Mucosa of gallbladder (tissue), 1 donor: ENCODE measurements at places on chromosomes 6 and 20.
A peak's percentile ranks its signal among the peaks of the same experiment; 100 is the strongest.

DNA sequence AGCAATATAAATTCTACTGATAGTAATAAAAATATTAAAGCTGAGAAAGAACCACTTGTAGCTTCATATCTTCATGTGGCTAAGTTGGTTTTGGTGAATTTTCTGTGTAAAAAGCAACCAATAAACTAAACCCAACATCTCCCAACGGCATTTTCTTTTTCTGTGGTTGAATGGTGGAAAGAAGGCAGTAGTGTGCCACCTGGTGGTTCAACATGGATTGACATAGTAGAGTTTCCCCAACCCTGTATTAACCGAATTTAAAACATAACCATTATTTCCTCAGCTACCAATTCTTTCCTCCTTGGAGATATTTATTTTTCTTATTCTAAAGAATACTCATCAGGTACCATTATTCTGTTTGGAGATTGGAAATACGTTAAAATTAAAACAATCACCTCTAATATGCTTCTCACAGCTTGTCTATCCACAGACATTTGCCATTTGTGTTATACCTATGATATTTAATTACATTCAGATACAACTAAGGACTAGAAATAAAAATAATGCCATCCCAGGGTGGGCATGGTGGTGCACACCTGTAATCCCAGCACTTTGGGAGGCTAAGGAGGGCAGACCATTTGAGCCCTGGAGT lies 117.1 kb upstream of the EEF1E1 start:
- DNase-seq: peak; percentile 58

DNA sequence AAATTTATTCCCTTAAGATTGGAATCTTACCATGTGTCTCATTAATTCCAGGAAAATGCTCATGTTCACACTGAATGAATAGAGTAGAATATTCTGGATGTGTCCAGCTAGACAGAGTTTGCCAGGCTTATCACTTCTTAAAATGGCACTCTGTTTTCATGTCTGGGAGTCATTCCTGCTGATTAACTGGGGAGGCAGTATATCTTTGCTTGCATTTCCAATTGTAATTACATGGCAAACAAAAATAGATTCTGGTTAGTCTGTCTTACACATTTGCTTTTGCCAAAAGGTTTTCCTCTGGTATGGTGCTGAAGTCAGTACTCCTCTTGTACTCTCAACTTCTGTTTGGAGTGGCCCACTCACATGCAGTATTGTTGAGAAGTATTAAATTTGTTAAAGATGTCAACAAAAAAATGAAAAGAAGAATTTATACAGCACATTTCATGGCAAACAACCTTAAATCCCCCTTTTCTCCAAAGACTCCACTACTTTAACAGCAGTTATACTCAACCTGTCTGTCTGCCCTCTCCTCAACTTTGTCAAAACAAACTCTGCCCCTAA lies 70.2 kb downstream of the TENT5A start:
- DNase-seq: no peak

DNA sequence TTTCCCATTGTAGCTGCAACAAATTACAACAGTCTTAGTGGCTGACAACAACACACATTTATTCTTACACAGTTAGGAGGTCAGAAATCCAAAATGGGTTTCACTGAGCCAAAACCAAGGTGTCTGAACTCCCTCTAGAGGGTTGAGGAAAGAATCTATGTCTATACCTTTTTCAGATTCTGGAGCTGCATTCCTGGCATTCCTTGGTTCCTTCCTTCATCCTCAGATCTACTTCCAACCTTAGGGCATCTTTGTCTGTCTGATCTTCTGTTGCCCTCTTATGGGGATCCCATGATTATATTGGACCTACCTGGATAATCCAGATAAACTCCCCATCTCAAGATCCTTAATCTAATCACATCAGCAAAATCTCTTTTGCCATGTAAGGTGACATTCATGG lies 540.9 kb upstream of the MAP3K7 start:
- no peak for DNase-seq

DNA sequence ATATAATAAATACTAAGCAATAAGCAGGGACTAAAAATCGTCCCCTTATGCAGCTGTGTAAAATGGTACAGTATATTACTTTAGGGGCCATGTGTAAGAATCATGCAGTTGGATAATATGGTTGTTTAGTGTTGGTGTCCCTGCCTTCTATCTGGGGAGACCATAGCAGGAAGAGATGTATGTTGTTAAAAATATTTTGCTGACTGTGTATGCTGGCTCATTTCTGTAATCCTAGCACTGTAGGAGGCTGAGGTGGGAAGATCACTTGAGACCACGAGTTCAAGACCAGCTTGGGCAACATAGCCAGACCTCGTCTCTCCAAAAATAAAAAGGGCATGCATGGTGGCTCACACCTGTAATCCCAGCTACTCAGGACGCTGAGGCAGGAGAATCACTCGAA lies 5.6 kb downstream of the PANK2 start:
- DNase-seq: no peak

DNA sequence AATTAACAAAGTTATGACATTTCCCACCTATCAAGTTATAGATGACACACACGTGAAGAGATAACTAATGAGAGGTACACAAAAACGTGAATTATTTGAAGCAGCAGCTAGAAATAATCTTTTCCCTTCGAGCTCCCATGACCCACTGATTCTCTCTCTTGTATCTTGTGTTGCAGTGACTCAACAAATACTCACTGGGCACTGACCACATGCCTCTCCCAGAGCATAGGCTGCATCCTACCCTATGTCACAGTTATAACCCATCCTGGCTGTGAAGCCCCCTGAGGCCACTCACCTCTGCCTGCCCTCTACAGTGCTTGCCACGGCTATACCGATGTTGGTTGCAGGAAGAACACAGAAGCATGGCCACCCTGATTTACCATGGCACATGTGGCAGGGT lies 91.8 kb downstream of the INSM1 start:
- no peak for DNase-seq

- no peak for DNase-seq
Measured at GRCh38 chr6:44189257-44189656, 27.5 kb upstream of the MYMX start.

GRCh38 chr6:111713236-111713635 lies 107.6 kb upstream of the TRAF3IP2 start:
- no peak for DNase-seq

- no peak for DNase-seq
Measured at GRCh38 chr6:10315658-10316372, 99.1 kb downstream of the TFAP2A start.

DNA sequence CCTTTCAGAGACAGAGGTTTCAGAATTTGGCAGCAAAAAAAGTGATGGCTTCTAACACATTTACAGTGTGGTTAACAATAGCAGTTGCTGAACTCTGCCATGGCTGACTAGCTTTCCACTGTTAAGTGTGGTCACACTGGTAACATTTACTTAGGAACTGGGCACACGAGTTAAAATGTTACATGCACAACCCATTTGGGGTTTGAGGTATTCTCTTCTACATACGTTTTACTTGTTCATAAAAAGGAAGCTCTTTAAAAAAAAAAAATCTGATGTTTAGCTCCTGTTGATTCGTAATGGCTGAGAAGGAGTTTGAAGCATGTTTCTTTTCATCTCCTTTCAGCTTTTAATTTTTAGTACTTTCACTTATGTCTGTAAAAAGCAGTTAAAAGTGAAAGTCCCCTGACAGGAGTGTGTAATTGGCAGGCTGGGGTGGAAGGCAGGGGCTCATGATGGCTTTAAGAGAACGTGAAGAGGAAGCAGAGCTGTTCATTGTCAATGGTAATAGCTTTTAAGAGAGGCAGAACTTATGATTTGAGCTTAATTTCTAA lies 245.9 kb downstream of the FARS2 start:
- DNase-seq: no peak

DNA sequence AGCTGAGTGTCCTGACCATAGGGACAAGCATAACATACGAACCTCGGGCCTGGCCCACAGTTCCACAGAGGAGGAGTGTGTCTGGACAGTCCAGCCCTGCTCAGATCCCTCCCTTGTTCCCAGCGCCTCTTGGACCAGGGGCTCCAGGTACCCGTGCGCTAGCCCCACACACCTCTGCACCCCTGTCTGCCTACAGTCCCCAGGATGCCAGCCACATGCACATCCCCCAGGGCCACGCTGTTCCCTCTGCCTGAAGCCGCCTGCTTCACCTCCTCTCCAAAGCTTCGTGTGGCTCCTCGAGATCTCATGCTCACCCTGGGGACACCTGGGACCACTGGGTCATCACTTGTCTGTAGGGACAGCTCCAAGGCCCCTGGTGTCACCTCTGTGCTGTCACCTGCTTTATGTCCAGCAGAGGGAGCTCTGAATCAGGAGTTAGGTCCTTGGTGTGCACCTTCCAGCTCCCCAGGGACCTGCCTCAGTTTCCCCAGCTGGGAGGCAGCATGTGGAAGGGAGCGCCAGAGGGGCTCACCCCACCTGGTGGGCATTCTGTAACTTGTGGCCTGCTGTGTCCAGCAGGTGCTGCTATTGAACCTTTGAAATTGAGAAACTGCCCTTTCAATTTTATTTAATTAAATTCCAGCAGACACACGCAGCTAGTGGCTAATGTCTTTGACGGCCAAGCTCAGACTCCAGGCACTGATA lies 7.3 kb upstream of the YTHDF1 start:
- DNase-seq: no peak

DNA sequence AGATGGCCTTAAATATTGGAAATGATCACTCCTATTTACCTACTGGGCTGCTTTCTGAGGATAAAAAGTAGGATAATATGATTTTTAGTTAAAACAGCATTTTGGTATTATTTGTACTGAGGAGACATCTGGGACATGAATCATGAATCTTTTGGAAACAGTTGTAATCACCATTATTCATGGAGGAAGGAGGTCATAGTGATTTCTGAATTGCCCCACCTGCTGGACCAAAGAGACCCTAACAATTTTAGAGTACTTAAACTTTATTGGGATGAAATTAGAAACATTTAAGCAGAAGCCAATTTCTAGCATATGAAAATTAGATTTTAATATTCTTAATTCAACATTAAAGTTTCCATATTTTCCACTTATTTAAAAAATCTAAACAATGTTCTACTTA lies 108.4 kb upstream of the SIM1 start:
- no peak for DNase-seq

- DNase-seq: no peak
Measured at GRCh38 chr6:9428421-9429172, 986.3 kb downstream of the TFAP2A start.

- peak; percentile 13 for DNase-seq
Measured at GRCh38 chr20:43458422-43458924, 777 bp downstream of the SRSF6 start.

DNA sequence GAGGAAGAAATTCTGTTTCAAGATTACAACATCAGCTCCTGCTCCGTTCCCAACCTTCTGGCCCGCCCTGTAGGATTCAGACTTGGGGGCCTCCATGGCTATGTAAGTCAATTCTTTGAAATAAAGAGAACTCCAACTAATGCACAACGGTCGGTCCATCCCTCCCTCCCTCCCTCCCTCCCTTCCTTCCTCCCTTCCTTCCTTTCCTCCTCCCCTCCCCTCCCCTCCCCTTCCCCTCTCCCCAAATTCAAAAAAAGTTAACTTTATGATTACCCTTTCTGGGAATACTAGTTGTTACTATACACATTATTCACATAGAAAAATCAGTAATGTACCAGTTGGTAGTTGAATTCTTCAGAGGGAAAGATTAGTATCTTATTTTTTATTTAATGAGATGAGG lies 179.7 kb upstream of the AGPAT4 start:
- no peak for DNase-seq

DNA sequence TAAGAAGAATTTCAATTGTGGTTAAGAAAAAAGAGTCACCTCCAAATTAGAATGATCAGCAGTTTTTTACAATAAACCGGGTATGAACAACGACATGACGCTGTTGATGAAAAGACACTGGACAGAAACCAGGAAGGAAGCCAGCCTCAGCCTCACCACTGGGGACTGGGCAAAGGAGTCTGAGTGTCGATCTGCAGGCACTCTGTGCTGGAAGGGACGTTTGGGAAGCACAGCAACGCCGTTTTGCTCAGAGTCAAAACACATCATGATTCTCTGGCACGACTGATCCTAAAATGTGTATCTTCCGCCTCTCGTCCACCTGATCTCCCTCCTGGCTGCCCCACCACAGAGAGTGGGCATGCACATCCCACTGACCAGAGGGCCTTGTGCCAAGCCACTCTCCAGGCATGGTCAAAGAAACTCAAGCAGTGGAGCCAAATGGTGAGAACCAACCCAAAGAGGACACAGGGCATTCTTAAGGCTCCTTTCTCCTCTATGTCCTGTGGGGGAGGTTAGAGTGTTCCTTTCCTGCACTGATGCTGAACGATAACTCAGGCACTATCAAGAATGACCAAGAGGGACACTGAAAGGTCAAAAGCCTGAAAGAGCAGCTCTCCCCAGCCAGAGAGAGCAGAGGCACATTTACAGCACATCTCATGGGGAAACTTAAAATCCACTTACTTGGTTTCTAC lies 68.8 kb downstream of the AGPAT4 start:
- DNase-seq: no peak

DNA sequence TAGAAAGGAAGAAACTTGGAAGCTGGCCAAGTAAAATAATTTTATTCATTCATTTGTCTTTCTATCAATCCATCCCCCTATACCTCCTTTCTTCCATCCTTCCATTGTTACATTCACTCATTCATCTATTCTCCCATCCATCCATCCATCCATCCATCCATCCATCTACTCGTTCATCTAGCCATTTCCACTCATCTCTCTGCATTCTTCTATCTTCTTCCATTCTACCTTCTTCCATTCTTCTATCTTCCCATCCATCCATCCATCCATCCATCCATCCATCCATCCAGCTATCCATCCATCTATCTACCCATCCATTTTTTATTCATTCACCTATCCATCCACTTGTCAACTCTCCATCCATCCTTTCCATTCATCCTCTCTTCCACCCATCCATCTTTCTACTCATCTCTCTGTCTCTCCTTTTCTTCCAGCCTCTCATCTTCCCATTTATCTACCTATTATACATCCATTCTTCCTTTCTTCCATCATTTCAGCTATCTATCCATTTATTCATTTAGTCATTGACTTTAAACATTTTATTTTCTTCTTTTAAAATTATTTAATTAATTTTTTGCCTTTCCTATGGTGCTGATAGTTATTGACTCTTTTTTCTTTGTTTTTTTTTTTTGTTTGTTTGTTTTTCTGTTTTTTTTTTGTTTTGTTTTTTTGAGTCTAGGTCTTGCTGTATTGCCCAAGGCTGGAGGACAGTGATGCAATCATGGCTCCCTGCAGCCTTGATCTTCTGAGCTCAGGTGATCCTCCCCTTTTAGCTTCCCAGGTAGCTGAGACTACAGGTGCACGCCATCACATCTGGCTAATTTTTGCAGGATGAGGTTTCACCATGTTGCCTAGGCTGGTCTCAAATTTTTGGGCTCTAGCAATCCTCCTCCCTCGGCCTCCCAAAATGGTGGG lies 53.1 kb upstream of the ZNFX1 start:
- no peak for DNase-seq

- no peak for DNase-seq
Measured at GRCh38 chr6:141359953-141360352, 772.8 kb upstream of the GJE1 start.

GRCh38 chr6:167856999-167857660 lies 30.4 kb downstream of the AFDN start:
- DNase-seq: no peak

DNA sequence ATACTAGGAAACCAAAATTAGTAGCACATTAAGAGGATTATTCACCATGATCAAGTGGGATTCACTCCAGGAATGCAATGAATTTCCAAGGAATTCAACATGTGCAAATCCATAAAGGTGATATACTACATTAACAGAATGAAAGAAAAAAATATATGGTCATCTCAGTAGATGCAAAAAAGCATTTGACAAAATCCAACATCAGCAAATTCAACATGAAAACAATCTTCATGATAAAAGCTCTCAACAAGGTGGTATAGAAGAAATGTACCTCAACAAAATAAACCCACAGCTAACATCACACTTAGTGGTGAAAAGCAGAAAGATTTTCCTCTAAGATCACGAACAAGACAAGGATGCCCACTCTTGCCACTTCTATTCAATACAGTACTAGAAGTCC lies 74.4 kb upstream of the PDE10A start:
- no peak for DNase-seq
